T-helper 1 cell (primary cell): ENCODE measurements at places on chromosomes 5 and 9.
A peak's percentile ranks its signal among the peaks of the same experiment; 100 is the strongest.

DNA sequence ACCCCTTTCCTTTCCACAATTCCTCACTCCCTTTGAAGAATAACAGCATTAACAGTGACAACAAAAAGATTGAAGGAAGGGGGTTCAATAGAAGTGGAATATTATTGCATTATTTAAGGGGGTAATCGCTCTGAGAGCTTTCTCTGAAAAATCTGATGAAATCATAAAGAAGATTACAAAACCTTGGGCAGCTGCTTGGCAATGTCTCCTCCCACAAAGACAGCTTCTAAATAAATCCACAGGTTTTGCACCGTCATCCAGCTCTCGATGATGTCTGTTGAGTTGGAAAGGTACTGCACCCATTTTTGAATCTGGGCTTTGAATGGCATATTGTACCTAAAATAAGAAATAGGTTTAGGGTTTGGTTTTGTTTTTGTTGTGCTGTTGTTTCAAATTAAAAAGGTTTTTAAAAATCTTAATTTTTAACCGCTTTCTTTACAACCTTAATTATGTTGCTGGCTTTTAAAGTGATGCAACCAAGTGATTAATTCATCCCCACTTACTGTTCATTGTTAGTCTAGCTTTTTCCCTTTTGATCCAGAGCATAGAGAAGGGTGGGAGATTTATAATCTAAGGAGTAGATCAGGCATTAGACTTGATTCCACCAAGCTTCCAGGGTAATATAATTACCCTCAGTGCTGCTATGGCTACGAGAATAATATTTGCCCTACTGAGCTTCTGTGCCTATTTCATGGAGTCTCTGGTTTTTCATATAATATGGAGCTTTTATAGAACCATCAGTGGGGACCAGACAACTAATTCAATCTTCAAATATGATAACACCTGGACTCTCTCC, 85.0 kb downstream of the DNAH5 start:
- no peak for DNase-seq

DNA sequence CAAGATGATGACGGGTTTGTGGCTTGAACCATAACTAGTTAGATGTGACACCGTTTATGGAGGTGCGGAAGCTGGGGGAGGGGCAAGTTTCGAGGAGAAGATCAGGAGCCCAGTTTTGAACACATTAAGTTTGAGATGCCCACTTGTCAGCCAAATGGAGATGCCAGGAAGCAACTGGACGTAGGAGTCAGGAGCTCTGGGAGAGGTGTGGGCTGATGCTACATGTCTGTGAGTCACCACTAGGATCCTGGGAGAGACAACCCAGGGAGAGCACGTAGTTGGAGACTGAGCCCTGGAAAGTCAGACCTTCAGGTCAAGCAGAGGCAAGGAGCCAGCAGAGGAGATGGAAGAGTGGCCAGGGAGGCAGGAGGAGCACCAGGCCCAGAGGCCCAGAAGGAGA, 48.8 kb upstream of the SLC25A51 start:
- DNase-seq: no peak

DNA sequence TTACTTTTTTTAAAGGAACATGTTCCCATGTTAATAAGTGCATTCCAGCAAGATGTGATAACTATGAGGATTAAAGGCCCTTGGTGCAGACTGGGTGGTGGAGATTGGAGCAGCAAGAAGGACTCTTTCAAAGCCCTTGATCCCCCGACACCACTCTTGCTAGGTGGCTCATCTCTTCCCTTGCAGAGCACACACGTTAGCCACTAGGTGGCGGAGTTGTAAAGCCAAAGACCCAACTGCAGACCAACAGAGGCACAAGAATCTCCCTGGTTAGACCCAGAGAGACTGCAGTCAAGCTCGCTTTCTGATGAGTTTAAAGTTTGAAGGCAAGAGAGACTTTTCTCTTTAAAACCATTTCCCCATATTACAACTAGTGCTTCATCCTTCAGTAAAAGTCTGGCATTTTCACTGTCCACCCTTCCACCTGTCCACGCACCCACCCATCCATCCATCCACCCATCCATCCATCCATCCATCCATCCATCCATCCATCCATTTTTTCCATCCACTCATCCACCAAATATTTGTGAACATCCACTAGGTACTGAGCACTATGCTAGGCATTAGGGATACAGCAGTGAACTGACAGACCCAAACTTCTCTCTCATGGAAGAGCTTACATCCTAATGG, 226.9 kb downstream of the MSX2 start:
- peak; percentile 37 for DNase-seq

- DNase-seq: no peak
These were observed 102.7 kb upstream of the EFNA5 start for GRCh38 chr5:107773479-107773878.

DNA sequence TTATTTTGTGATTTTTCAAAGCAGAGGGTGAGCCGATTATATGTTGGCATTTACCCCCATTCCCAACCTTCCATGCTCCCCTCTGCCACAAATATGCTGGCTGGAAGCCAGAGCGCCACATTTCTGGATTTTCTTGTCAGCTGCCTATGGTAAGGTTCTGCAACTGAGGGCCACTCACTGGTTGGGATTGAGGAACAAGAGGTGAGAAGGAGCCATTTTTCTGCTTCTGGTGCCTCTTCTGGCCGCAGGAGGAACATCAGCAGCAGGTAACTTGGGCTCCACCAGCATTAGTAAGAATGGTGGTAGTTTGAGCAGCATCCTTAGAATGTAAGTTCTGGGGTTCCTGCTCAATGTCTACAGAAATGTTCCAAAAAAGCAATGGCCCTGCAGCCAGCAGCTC, 159.5 kb upstream of the MAST4 start:
- DNase-seq: no peak

DNA sequence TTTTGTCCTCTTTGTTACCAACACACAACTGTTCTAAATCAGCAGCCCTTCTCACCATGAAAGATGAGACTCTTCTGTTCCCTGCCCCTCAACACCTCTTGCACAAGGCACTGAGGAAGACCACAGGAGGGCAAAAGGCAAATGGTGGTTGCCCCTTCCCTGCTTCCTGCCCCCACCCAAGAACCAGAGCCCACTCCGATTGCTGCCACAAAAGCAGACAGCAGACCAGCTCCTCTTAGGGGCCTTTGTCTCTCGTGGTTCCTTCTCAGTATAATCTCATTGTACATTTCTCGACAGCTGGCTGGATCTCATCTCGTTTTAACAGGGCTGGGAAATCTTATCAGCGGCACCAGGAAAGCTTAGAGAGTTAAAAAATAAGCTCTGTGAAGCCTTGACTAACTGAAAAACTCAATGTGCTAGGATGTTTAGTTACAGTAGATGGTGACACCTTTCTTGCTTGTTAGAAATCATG, 1.1 kb downstream of the MVB12B start:
- no peak for DNase-seq

DNA sequence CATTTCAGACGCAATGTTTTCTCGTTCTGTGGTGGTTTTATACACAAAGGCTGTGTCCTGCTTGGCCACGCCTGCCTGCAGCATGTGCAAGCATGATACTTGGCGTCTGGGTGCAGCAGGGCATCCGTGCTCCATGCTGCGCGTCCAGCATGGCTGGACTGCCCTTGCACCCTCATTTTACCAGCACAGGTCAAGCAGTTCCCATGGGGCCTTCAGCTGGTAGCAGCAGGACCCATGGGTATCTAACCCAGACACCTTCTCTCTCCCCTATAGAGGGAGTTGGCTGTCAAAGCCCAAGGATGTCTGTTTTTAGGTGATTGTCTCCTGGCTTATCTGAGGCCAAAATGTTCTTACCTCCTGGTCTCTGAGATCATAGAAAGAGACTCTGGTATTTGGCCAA, 158.3 kb upstream of the PITX1 start:
- no peak for DNase-seq

DNA sequence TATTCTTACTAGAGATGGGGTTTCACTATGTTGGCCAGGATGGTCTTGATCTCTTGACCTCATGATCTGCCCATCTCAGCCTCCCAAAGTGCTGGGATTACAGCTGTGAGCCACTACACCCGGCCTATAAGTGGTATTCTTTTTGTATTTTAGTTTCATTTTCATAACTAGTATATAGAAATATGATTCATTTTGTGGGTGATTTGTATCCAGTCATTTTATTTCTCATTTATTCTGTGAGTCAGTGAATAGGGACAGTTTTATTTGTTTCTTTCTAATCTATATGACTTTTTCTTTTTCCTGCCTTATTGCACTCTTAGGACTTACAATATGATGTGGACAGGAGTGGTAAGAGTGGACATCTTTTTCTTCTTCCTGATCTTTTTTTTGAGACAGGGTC, 112.9 kb downstream of the AOPEP start:
- DNase-seq: no peak

DNA sequence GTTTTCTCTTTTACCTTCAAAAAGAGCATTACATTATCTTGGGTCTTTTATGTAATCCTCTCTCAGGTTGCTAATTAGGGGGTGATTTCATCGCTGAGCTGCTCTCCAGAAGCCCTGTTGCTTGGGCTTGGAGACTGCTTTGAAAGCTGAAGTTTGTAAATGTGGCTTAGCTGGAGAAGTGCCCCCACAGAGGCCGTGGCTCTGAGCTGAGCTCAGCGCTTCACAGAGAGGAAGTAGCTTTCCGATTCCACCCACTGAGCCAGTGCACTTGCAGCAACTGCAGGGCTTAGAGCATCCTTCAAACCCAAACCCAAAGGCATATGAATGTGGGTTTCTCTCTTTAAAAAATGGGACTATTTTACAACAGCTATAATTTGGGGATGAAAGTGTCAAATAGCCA, 13.7 kb upstream of the NXNL2 start:
- DNase-seq: no peak

DNA sequence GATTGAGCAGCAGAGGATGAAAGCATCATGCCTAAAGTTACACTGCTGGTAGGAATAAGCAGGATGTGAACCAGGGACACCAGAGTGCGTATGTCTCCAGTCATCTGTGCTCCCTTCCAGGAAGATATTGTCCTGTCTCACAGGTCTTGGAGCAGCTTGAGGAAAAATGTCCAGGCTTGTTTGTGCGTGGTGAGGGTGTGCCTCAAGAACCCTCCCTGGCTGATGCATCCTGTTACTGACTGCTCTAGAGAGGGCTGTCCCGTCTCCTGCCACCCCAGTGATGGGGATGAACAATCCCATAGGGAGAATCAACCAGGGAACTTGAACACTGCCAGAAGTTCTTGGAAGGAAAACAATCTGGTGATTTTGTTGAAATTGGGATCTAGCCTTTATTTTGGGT, 132.0 kb downstream of the INSYN2B start:
- DNase-seq: no peak

DNA sequence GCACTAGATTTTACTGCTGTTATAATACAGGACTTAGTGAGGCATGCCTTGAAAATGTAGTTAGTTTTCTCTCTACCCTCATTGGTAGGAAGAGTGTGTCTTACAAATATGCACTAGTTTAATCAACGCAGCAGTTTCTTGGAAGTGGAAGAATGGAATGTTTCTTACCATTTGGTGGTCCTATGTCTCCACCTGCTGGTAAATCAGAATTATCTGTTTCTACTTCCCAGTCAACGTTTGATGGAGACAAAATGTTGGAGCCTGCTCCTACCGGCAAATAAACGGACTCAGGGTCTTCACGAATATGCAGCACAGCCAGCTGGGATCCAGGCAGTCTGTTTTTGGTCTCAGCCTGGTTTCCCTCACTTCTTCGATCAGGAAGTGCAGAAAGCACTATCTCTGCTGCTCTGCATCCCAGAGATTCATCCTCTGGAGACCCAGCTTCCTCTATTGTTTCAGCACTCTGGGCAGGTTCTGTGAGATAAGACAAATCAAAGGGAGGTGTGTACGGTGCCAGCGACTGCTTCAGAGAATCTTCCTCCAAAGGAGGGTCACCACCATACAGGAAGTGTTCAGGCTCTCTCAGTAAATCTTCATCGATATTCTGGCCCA, 59.5 kb upstream of the PCA3 start:
- DNase-seq: peak; percentile 3

GRCh38 chr5:156314416-156314815, 12.5 kb upstream of the SGCD start:
- DNase-seq: no peak

GRCh38 chr5:69492923-69493395, 369 bp downstream of the OCLN start:
- no peak for DNase-seq
